ENCODE measurements at places on chromosomes 3 and 15.

DNA sequence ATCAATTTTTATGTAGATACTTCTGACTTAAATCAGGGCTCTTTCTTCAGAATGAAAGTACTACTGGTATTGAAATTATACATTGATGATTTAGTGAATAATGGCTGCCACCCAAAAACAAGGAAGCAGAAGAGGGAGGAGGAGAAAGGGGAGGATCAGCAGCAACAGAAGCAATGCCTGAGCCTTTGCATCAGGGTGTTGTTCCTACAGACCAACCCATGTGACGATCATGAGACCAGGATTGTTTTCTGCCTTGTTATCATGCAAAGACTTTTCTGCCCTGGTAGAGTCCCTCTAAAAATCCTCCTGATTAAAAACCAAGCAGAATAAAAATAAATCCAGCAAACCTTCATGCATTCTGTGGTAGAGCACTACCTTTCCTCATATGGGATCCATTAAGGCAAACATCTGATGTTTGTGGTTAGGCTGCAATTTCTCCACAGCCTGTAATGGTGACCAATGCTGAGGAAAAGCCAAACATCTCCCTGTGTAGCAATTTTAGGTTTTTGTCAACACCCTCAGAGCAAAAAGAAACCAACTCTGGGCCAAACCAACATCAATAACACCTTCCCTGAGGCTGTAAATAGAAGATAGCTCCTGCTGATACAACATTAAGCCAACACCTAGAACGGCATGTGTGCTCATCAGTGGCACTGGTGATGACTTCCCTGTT, 191.7 kb downstream of the ATP8B4 start:
- no peak for DNase-seq

GRCh38 chr15:74826921-74827320, 494 bp downstream of the CPLX3 start:
- no peak for DNase-seq

DNA sequence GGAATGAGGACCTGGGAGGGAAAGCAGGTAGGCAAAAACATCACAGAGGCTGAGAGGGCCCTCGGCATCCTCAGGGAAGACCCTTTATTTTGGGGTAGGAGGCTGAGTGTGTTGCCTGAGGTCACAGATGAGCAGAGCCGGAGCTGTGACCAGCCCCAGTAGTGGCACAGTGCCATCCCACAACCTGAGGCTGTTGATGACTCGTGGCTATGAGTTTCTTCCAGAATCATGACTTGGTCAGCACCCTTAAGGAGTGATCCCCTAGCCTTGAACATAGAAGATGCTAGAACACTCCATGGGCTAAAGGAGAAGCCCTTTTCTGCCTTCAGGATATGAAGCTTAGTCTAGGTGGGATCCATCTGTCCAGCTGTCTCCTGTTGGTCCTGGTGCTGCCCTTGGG, 19.5 kb upstream of the CXCR6 start:
- no peak for DNase-seq

GRCh38 chr3:10744098-10744465, 71.9 kb upstream of the SLC6A11 start:
- DNase-seq, result no peak

DNA sequence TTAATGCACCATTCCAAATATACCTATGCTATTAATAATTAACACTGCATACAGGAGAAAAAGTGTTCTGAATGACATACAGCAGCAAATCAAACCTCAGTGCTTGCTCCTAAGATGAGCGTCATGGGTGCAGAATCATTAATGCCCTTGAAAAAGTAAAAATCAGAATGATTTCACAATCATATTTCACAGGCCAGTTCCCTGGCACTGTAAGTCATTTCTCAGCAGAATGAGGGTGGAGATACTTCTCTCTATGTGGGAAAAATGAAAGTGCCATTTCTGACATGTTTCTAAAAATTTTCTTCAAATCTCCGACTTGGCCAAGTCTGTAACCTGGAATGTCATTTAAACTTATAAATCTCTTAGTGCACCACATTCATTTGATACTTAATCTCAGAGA, 549.8 kb upstream of the AGTR1 start:
- no peak for DNase-seq

GRCh38 chr3:50521572-50521971, 18.1 kb upstream of the CACNA2D2 start:
- DNase-seq, result no peak

DNA sequence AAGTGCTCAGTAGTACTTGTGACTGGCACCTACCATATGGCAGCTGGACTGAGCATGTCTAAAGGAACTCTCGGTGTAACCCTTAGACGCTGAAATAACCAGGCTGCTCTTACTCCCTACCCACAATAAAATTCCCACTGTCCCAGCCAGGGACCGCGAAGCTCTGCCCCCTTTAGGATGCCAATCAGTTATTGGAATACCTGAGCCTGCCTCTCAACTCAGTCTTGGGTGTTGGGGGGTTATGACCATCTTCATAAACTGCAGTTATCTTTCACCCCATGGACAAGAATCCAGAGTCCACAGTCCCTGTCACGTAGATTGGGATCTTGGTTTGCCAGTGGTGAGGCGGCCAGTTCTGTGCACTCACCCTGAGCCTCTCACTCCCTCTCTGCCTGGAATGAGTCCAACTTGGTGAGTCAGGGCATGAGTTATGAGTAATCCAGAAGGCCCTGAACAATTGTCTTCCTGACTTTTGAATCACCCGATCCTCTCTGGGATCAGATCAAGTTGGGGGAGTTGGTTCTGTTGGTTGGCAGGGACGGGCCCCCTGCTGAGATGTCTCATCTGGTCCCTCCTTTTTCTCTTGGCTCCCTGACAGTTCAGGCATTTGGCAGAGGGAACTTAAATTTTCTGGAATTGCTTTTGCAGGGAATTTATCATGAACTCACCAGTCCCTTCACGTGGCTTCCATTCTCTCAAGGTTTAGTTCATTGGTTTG, 120.1 kb upstream of the UBE2E1 start:
- no peak for DNase-seq

DNA sequence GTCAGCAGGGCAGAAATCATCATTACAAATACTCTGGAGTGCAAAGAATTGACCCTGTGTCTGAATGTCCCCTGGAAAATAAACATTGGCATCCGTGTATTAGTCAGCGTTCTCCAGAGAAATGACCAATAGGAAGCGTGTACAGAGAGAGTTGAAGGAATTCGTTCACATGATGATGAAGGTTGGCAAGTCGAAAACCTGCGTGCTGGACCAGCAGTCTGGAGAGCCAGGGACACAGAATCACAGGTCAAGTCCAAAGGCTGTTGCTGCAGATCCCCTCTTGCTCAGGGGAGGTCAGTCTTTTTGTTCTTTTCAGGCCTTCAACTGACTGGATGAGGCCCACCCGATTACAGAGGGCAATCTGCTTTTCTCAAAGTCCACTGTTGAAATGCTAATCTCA, 16.6 kb downstream of the GP9 start:
- DNase-seq, result no peak

DNA sequence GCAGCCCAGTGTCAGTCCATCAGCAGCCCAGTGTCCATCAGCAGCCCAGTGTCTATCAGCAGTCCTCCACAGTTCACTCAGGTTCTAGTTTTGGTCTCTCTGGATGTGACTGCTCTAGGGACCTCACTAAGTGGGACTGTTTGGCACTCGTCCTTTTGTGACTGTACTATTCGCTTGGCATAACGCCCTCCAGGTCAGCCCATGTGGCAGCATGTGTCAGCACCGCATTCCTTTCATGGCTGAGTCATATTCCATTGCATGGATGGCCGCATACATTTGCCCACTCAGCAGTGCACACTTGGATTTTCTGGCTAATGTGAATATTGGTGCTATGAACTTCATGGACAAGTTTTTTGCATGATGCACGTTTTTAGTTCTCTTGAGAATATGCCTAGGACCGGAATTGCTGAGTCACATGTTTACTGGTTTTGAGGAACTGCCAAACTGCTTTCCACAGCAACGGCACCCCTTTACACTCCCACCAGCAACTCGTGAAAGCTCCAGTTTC, 16.4 kb downstream of the CHST13 start:
- DNase-seq, result no peak

- peak; percentile 40 for DNase-seq
These were observed 115.4 kb downstream of the NEK10 start for GRCh38 chr3:27253831-27254230.

- no peak for DNase-seq
These were observed 7.9 kb upstream of the CPNE9 start for GRCh38 chr3:9695746-9696145.

GRCh38 chr3:17806201-17806600, 63.8 kb upstream of the TBC1D5 start:
- no peak for DNase-seq

DNA sequence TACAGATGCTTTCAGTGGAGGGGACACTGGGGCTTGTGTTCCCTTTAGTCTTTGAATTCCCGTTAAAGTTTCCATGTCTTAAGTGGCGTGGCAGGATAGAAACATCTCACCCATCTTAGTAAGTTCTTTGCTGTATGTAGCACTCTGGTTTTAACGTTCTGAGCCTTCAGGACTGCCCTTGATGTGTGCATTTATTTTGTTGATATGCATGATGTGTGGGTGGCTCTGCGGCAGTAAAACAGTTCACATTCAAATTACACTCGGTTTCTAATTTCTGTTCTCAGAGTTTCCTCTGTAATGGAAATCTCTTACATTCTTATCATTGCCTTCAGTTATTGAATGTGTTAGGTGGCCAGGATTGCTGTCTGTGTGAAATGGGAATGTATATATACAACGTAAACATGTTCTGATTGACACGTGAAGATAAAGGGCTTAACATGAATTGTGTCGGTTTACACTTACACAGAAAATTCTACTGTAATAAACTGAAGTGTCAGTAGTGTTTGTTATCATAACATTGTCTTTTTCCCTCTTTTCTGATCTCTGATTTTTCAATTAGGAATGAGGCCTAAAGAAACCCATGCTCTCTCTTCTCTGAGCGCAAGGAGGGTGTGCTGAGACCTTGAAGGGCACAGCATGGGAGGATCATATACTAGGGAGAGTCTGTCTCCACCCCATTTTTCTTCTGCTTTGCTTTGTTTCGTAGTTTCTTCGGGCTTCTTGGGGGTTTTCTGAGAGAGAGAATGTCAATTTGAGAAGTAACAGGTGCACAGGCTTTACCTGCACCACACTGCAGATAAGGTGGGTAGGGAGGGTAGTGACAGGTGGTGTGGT, 51.5 kb downstream of the IGF1R start:
- DNase-seq, result no peak

DNA sequence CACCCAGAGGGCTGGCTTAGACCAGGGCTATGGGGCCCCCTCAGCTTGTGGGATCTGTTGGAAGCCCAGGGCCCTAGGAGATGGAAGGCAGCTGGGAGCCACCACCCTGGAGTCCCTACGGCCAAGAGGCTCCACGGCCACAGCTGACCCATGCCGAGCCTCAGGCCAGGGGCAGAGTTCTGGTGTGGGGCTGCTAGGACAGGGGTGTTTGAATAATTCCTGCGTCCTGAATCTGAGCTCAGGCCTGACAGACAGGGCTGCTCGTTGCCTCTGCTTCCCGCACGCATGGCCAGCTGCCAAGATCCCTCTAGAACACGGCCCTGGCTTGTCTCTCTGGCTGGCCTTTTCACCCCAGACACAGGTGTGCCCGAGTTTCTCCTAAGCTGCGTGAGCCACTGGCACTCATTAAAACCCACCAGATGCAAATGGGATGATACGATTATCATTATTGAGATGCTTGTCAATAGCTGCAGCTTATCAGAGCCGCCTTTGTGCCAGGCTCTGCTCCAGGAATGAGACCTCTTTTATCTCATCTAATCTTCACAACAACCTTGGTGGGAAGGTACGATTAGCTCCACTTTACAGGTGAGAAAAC, 70.2 kb downstream of the EFCAB12 start:
- no peak for DNase-seq

DNA sequence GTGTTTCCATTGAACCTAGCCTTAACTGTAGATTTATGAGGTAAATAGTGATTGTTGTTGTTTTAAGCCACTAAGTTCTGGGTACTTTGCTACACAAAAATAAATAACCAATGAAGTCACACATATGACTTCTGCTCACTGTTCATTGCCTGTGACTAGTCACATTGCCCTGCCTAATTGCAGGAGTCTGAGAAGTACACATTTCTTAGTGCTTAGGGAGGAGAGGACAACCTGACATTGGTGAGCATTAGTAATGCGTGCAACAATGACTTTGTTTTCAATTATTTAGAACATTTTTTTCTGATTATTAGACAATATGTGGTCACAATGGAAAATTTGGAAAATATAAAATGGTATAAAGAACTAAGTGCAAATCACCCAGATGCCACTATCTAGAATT, 133.2 kb upstream of the DAZL start:
- DNase-seq, result no peak

GRCh38 chr3:101171681-101172191, 148.6 kb downstream of the IMPG2 start:
- DNase-seq, result no peak

GRCh38 chr3:77348244-77348855, 308.5 kb downstream of the ROBO2 start:
- DNase-seq, result no peak

DNA sequence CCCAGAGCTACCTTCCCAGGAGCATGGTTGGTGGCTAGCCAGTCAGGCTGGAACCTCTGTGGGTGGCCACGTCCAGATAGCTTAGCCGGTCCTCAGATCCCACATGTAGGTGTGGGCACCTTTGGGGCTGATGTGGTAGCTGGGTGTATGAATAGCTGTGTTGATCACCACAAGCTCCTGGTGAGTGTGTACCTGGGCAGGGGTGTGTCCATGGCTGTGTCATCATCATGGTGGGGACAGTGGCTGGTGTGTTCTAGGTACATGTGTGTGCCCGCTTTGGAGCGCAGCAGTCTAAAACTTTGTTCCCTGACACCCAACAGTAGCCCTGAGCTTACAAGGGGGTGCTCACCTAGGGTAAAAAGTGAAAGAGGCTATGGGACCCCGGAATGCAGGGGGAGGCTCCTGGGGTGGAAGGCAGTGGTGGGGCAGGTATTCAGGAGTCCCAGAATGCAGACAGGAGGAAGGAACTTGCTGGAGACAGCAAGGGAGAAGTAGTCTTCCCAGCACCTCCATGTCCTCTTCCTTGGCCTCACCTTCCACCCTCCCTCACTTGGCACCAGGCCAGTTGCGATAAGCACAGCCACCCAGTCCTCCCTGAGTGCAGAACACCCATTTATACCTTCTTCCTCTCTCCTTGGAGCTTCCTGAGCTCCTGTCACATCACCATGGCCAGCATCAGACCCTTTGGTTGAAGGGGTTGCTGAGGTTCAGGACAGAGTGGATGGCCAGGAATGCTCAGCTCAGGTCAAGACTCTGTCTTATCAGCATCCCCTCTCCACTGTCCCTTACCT, 1.2 kb downstream of the CISH start:
- no peak for DNase-seq

GRCh38 chr15:51814606-51815005, 14.8 kb upstream of the TMOD3 start:
- DNase-seq, result no peak

DNA sequence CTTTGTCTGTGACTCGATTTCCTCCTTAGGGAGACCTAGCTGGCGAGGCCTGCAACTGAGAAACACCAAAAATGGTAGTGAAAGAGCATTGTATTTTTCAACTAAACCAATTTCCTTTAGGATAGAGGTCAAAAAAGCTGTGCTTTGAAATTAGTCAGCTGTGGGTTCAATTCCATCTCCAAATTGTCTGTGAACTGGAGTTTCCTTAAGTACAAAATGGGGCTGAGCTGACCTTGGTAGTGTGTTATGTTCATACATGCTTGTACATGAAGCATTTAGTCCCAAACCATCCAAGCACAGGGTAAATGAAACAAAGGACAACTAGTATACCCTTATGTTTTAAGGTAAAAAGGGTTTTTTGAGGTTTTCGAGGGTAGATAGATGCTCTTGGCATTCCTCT, 99.3 kb downstream of the RARB start:
- DNase-seq, result no peak

GRCh38 chr3:32551087-32551486, 19.6 kb downstream of the DYNC1LI1 start:
- DNase-seq, result no peak

- no peak for DNase-seq
These were observed 38.6 kb upstream of the SFMBT1 start for GRCh38 chr3:53084310-53085001.
